ENCODE measurements at places on chromosomes 13 and 19. TPM values are rescaled to one million over a fixed set of nuclear protein-coding genes. Genes with fewer than 3 reads are reported as not detected.

The S1PR2 gene
- 15.7 TPM for total RNA-seq

The CBLC gene
- total RNA-seq, result not detected

The CEACAM4 gene
- total RNA-seq, result 3.3 TPM

The INSL3 gene
- not detected for total RNA-seq

The ZNF625 gene
- total RNA-seq, result 7.5 TPM

- DNase-seq, result no peak
Measured at GRCh38 chr13:99743094-99743493, 228.5 kb downstream of the ZIC5 start.

- no peak for DNase-seq
Measured at GRCh38 chr13:97338571-97338970, 95.4 kb upstream of the RAP2A start.

DNA sequence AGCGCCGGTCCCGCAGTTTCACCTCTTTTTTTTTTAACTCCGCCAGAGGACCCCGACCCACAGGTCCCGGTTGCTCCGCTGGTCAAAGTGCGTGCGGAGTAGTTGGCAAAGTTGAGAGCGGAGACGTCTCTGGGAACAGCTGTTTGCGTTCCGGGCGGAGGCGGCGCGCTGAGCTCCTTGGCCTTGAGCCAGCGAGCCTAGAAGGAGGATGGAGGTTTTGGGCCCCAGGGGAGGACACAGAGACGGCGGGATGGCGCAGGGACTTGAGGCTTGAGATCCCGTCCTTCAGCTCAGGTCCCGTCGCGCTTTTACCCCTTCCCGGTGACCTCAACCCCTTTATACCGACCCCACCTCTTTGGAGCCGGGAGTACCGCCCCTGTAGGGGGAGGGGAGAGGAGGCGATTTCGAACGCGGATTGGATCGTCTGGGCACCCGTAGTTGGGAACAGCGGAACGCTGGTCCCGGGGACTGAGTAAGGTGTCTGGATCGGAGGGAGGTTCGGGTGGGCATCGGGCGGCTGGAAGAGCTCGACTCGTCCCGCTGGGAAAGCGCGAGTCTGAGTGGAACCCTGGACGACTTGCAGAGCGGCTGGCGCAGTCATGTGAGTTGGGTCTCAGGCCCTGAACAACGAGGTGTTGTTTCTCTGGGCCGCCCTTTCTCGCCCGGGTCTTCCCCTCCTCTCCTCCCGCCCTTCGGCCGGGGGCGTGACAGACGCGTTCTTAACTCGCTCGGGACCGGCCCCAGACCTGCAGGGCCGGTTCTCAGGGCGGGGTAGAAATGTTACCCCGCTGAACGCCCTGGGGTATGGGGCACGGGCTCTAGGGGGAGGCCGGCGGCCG is at the start of gene WBP4:
TSS of gene WBP4 (plus strand) at position 435 of the 839 bp plus-strand sequence. CDS start at position 600, 165 bp downstream.
- peak; percentile 98 for DNase-seq

DNA sequence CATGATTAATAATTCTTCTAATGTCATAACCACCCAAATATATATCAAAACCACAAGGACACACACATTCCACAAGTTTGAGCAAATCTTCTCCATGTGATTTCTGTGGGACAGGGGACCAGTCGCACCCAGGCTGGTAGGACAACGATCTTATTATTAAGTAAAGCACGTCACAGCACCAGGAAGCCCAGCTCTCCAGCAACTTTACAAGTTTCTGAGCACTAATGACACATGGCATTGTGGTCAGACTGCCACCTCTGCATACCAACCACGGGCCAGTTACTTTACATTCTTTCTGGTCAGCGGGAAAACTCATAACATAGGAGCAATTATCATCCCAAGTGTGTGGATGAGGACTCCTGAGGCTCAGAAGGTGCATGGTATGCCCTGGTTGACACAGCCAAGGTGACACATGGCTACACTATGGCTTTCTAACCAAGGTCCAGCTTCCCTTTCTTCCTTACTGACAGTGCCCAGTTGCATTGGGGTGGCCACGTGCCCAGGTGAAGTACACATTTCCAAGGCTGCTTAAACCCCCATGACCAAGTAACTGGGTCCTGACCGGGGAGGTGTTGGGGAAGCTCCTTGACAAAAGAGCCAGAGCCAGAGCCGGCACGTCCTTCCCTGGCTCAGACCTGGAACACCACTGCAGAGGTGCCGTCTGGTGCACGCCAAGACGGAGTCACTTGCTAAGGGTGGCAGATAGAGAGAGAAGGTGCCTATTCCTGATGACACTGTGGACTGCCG is 27.4 kb downstream of the LATS2 start:
- no peak for DNase-seq

DNA sequence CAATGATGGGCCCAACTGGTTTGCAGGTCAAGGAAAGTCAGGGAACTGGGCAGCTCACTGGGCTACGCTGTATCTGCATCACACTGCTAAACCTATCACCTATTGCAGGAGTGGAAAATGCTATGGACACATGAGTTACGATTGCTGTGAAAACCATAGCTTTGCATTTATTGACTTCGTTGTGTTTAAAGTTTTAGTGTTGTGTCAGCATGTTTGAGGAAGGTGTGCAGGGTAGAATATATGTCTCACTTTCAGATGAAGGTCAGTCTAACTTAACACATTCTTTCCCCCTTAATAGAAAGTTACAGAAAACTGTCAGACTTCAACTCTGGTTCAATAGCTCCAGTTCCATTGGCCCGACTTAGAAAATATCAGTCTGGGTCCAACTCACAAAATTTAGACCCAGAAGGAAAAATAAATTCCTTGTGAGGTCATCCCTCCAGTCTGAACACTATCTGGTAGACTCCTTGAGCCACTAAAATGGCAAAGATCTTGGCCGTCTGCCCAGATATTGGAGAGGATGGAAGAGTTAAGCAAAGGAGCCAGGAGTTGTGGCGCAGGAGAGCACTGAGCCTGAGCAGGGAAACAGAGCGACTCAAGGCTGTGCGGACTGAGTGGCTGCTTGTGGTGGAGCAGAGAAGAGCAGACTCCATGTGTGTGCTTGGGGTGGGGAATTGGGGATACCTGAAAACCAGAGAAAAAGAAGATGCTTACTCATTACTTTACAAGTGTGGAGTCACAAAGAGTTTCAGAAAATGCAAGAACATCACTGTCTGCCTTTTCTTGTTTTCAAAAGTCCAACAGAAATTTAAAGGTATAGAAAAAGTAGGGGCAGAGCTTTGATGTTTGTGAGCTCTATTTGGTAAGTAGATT is 518.5 kb downstream of the FGF9 start:
- peak; percentile 75 for DNase-seq

GRCh38 chr13:105925496-105925895 is 610.0 kb downstream of the EFNB2 start:
- DNase-seq, result no peak

DNA sequence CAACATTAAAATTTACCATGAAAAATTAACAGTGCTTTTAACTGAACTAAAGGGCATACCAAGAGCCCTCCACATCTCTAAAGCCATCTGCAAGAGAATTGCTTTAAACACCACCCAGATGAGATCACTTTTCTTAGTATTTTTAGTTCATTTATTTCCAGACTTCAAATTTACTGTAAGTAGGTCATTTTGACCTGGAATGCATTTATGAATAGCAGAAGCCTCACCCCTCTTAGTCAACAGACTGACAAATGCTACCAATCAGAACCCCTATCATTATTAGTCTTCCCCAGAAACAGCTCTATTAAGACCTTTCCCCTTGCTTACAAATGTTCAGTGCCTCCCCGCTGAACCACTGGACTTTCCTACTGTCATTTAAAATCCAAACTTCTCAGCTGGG is 27.3 kb downstream of the RUBCNL start:
- DNase-seq, result no peak

DNA sequence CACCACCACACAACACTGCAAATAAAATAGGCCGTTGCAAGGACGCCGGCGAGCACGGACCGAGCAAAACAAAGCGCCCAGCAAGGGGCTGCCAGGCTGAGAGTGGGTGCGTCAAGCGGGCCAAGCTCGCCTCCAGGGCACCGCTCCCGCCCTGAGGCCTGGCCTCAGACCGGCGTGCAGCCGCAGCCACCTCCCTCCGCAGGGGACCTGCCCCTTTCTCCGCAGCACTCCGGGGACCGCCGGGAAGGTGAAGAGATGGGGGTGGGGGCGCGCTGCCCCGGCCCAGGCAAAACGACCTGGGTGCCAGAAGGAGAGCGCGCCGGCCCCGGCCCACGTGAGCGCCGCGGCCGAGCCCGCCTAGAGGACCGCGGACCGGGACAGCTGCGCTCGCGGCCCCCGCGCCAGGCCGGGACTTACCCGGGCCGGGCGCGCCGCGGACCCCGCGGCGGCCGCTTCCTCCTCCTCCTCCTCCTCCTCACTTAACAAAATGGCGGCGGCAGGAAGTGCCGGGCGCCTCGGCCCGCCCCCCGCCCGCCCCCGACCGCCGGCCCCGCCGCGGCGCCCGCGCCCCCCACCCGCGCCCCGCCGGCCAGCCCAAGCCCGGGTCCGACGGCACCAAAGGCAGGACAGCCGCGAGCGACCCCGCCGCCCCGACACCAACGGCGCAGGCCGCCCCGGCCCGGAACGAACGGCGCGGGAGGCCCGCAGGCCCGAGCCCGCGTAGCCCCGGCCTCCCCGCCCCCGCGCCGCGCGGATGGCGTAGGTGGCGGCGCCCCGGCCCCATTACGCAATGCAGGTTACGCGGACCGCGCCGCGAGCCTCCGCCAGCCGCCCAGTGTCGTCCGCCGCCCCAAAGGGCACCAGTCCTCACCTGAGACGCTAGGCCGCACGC is 674 bp downstream of the BRD4 start:
- DNase-seq, result no peak

DNA sequence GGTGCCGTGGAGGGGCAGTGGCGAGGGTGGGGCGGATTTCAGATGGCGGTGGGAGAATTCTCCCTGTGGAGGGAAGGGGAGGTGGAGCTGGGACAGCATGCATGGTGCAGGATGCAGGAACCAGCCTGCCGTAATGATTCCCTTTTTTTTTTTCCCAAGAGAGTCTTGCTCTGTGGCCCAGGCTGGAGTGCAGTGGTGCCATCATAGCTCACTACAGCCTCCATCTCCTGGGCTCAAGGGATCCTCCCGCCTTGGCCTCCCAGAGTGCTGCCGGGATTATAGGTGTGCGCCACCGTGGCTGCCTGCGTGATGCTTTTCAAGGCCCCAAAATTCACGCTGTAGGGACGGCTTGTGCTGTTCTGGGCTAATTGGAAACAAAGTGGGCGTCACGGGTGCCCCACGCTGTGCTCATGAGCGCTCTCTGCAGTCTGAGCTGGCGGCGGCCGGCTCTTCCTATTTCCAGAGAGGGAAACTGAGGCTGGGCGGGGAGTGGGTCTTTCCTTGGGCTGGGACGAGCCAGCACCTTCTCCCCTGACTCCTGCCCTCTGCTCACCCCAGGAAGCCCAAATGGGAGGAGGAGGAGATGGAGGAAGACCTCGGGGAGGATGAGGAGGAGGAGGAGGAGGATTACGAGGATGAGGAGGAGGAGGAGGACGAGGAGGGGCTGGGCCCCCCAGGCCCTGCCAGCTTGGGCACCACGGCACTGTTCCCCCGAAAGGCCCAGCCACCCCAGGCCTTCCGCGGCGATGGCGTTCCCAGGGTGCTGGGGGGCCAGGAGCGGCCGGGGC is 6.2 kb downstream of the ARID3A start:
- no peak for DNase-seq

GRCh38 chr13:50125554-50126262 is 110.5 kb downstream of the KCNRG start:
- DNase-seq, result peak; percentile 99

DNA sequence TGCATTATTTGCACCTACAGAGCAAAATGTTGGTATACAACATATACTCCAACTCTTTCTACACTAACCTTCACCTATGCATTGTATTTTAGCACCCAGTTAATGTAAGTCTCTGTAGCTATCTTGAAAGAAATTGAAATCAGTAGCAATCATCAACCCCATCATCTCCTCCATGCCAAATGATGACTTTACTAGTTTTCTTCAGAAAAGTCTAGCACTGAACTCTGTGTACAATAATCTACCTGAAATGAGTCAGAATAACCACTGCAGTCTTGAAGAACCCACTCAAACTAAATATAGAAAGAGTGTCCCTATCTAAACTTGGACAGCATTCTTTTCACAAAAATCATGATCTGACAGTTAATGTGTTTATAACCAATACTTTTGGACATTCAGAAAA is 9.8 kb downstream of the IRS2 start:
- DNase-seq, result no peak

DNA sequence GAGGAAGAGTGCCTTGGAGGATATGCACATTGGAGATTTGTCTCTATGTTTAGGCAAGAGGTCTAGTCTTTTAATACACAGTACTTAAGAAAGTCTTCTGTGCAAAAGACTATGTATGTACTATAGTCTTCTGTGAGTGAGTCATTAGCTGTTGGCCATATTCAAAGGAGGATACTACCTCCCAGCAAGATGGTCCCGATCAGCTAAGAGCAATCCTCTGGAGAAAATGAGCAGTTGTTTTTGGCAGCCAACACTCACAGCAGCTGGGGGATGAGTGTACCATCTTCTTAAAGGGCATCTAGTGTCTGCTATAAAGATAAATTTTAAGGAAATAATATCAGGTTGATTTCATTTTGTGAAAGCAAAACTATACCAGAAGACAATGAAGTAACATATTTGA is 487.8 kb downstream of the KCTD12 start:
- no peak for DNase-seq
